ENCODE measurements at places on chromosomes 2 and 18. TPM values are rescaled to one million over a fixed set of nuclear protein-coding genes. Genes with fewer than 3 reads are reported as not detected.

DNA sequence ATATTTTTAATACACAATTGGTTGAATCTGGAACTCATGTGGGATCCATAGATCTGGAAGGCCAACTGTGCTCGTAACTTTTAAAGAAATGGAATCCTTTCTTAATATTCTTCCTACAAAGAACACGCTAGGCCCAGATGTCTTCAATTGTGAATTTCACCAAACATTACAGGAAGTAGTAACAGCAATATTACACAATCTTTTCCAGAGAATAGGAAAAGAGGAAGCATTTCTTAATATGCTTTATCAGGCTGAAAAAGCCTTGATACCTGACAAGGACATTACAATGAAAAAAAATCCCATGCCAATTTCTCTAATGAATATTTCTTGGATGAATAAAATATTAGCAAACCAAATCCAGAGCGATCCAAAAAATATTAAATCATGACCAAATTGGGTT is 80.3 kb upstream of the HAAO start:
- peak; percentile 41 for DNase-seq

DNA sequence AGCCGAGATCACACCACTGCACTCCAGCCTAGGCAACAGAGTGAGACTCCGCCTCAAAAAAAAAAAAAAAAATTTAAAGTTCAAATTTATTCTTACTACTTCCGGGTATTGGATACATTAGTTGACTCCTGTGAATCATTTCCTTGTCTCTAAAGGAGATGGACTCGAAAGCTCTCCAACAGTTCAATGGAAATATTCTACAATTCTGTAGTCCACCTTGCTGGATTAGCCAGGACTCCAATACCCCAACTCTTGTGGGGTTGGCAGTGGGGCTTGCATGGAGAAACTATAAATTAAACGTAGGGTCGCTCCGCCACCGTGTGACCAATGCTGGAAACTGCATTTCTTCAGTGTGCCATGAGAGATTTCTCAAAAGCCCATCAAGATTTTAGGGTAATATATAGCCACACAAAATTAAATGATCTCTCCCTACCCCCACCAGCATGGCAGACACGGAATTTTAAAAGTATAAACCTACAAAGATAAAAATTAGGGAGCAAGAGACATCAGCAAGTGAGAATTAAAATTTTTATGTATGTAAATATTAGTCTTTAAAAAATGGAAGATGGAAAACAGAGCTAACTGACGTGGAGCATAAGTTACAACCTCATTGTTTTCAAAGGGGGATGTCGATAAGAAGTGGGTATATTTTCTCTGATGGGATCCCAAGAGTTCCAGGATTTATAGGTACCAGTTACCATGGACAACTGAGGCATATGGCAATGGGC is 27.8 kb upstream of the GAREM2 start:
- peak; percentile 73 for DNase-seq

GRCh38 chr2:147083664-147084063 is 761.2 kb upstream of the ACVR2A start:
- DNase-seq: no peak

The TLX2 gene
- not detected for total RNA-seq

The CIB4 gene
- total RNA-seq: not detected

DNA sequence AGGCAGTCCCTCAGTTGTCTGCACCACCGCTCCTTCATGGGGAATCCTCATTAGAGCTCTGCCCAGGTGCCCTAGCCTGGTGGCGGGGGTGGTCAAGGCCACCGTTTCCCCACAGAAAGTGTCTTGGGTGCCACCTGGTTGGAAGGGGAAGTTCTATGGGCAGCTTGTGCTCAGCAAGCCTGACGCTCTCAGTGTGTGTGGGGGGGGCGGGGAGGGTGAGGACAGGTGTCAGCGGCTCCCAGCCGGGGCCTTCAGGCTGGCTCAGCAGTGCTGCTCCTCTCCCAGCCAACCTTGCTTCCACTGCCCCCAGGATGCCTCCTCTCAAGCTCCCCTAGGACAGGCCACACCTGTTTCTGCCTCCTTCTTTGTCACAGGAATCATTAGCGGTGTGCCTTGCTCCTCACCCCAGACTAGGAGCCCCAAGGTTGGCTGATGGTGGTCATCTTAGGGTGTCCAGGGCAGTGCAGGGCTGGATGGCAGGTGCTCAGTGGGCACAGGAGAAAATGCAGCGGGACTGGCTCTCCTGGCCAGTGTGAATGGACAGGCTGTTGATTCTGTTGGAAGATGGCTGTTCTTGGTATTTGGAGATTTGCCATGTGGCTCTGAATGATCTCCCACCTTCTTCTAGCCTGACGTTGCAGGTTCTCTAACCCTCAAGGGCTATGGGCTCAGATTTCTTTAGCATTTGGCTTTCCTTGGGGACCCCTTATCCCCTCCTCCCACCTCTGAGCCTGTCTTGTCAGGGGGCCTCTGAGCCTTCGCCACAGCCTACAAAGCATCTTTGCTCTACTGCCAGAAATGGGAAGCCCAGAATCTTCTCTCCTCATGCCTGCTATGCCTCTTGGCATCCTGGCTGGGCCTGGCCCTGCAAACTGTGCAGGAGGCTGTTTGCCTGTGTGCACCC is 185.8 kb upstream of the HS6ST1 start:
- no peak for DNase-seq

DNA sequence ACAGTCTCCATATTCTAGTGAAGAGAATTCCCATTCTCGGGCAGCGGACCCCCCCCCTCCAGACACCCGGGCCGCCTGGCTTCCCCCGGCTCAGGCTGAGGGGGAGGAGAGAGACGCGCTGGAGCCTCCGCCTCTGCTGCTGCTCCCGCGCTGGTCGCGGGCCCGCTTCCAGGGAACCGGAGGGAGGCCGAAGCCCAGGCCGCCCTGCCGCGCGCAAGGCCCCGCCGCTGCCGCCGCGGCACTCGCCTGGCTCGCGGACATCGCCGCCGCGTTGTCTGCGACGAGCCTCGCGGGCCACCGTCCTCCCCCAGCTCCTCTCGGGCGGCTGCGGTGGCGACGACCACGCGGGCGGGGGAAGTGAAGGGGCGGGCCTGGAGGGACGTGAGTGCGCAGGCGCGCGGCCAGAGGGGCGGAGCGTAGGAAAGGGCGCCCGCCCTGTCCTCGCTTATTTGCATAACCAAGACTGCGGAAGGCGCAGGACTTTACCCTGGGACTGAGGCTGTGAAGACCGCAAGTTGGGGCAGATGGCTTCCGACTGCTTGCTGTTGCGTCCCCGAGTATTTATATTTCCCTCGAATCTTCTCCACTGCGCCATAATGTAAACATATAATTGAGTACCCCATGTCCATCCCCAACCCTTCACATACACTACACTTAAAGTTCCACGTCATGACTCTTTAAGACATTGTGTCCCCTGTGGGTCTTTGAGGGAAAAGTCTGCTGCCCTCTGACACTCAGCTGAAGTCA is at the start of gene ARL5A:
Gene ARL5A, minus strand, starts transcription at position 279 of the 747 bp plus-strand sequence. Its CDS starts 245 bp downstream, at position 34.
- DNase-seq: peak; percentile 98

DNA sequence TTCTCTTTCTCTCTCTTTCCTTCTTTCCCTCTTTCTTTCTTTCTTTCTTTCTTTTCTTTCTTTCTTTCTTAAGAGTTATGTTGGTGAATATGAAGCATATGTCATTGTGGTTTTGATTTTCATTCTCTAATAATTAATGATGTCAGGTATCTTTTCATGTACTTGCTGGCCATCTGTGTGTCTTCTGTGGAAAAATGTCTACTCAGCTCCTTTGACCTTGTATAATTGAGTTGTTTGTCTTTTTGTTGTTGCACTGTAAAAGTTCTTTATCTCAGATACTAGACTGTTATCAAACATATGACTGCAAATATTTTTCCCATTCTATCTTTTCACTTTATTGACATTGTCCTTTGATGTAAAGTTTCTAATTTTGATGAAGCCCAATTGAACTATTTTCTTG is 645.1 kb downstream of the CNTNAP5 start:
- no peak for DNase-seq

The GATA6 gene
- total RNA-seq: 0.98 TPM

GRCh38 chr2:176237456-176237855 is 31.8 kb upstream of the MTX2 start:
- DNase-seq: no peak

The SCN9A gene
- total RNA-seq: 0.56 TPM

- DNase-seq: no peak
These were observed 130.6 kb downstream of the TDRD15 start for GRCh38 chr2:21254170-21254965.

DNA sequence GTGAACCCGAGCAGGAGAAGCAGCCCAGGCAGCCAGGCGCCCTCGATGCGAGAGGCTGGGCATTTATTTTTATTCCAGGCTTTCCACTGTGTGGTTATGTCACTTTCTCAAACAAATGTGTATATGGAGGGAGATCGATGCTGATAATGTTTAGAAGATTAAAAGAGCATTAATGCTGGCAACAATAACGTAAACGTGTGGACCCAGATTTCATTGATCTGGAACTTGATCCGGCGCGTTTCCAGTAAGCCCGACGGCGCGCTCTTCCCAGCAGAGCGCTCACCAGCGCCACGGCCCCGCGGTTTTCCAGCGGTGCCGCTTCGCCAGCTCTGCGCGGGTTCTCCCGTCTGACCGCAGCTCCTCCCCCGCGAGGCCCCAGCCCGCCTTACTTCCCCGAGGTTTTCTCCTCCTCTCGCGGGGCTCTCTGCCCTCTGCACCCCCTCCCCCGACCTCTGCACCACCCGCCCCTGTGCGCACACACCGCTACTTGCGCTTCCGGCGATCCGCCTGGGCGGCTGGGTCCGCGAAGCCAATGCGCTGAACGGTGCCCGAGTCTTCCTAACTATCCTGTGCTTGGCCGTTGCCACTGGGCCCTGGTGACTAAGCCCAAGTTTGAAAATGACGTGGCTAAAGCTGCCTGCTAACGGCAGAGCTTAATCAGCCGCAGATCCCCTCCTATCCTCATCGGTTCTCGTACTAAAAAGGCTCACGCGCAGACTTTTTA is 6.1 kb downstream of the ONECUT2 start:
- DNase-seq: no peak

GRCh38 chr18:3679241-3679640 is 229.3 kb downstream of the TGIF1 start:
- no peak for DNase-seq

DNA sequence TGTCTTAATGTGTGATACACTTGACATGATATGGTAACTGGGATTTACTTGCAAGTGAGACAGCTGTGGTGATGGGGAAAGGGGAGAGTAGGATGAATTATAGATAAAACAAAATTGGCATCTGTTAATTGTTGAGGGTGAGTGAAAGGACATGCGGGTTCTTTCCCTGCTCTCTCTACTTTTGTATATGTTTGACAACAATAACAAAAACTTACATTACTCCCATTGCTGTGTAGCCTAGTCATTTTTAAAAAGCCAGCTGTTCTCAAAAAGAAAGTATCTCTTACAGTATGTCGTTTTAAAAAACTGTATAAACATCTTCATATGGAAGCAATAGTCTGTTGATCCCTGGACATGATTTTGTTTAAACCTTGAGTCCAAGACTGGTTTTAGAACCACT is 117.6 kb downstream of the MYO1B start:
- no peak for DNase-seq

GRCh38 chr2:239369631-239370161 is 31.1 kb downstream of the HDAC4 start:
- no peak for DNase-seq

DNA sequence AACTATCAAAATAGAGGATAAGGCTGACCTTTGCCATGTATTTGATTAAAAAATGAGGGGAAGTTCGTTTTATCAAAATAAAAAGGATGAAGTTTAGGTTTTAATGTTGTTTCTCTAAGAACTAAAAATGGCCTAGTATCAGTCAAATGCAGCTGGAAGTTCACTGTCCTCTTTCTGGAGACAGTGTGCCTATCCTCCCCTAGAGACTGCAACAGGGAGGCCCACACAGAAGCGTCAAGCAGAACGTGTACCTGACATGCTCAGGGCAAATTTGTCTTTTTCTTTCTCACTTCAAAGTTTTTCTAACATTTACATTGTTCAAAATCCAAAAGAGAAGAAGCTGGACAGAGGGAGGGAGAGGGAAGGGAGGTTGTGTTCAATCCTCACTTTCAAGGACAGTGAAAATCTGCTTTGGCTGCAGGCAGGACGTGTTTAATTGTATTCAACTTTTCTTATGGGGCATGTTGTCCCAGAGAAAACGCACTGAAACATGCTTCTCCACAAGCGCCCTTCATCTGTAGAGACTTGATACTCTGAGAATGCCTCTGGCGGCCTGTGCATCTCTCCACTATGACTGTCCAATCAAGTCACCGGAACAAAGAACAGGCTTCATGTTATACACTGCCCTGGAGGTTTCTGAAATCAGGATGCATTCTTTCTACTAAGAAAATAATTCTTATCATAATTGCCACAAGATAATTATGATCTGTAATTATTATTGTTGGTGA is 65.1 kb downstream of the FAM210A start:
- no peak for DNase-seq

GRCh38 chr2:121346859-121347258 is 61.9 kb upstream of the TFCP2L1 start:
- no peak for DNase-seq

DNA sequence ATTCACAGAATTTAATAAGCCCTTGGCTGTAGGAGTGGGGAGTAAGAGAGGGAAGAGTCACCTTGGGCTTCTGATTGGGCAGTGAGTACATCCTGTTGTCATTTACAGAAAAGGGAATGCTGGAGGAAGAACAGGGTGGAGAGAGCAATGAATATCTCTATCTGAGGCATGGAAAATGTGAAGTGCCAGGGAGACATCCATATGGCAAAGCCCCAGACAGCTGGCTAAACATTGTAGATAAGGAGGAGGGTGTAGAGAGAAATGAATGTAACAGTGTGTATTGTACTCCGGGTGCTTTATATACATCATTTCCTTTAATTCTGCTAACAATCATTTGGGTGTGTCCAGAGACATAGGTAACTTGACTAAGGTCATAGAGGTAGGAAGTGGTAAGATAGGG is 103.5 kb downstream of the UPP2 start:
- no peak for DNase-seq

The CYBRD1 gene
- total RNA-seq: 30.5 TPM

DNA sequence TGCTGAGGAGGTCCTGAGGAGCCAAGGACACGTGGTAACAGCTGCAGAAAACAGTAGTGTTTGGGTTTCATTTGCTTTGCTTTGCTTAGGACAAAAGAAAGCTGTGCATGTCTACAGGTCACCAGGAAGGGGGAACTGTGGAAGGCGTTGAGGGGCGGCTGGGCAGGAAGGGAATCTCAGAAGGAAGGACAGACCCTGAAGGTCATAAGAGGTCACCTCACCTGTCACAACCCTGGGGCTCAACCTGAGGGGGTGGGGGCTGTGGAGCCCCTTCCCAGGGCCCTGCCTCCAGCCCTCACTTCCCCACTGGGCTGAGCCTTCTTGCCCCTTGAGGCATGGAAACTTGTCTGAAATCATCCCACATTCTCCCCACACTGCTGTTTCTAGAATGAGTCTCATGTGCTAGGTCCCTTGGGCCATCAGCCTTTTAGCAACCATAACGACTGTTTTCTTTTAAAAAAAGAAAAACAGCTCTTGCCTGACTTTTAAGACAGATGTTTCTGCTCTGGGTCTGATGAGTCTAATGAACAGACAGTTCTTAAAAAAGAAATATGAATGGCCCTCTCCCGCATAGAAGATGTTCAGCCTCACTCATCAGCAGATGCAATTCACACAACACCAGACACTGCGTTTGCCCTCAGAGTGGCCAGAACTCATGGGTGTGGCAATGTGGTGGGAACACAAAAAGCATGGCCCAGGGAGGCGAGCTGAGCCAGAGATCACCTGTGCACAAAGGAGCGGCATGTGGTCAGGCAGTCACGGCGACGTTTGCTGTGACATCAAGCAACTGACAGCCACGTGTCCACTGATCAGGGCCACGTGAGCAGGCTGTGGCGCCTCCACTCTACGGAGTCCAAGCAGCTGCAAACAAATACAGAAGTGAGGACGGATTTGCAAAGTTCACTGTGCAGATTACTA is 84.0 kb downstream of the SEPTIN10 start:
- DNase-seq: no peak

- no peak for DNase-seq
These were observed 71.5 kb downstream of the CDC42EP3 start for GRCh38 chr2:37599688-37600525.
